Thoracic aorta (tissue), 2 donors: ENCODE measurements at places on chromosomes 6 and 20.

- H3K27me3 ChIP-seq, result no peaks in the 10 kb centered on the region
- no peaks in the 10 kb centered on the region for H3K36me3 ChIP-seq
- H3K4me3 ChIP-seq, result no peak overlapping the region
- no peaks in the 10 kb centered on the region for H3K4me1 ChIP-seq
- no peak overlapping the region for H3K27ac ChIP-seq
Observed at GRCh38 chr6:166197361-166197760, 29.7 kb upstream of the TBXT start.

DNA sequence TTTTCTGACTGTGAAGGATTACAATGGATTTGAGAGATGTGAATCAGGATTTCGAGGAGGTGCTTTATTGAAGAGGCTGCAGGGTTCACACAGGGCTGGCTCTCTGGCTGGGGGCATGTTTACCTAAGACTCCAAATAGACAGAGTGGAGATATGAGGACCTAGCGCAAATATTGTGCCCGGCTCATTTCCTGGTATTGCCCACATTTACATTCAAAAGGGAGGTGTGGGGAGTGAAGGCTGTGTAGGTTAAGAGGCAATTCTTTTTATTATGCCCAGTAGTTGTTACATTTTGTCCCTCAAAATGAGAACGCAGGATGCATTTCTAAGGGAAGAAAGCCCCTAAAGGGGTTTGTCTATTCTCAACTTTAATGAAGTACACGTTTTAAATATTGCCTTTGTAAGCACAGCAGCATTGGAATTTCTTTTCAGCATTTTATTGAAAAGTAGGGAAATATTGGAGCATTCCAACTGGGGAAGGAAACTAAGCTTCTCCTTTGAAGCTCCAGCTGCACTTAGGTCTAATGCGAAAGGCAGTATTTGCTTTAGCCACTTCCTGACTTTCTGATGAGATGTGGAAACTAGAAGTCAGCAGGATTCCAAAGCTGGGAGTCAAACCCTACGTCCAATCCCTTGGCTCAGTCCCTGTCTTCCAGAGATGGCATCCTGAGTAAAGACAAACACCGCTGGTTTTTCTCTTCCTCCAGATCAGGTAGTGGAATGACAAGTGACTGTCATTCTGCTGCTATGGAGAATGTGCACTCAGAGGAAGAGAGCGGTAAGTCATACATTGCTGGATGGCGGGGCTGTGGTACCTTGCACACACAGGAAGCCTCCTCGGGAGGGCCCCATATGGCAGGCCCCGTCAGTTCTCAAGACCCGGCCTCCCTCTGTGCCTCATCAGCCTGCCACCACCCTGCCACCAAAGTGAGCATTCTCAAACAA is 70.7 kb downstream of the MYB start:
- H3K36me3 ChIP-seq, result no peaks in the 10 kb centered on the region
- no peaks in the 10 kb centered on the region for H3K4me1 ChIP-seq
- no peaks in the 10 kb centered on the region for H3K27me3 ChIP-seq

- H3K27me3 ChIP-seq, result no peaks in the 10 kb centered on the region
- DNase-seq, result no peak
- H3K4me3 ChIP-seq, result peak overlapping the region; percentile 79
- H3K27ac ChIP-seq, result no peak overlapping the region
- H3K36me3 ChIP-seq, result no peaks in the 10 kb centered on the region
Observed at GRCh38 chr20:35600993-35601973, 14.3 kb upstream of the SPAG4 start.

DNA sequence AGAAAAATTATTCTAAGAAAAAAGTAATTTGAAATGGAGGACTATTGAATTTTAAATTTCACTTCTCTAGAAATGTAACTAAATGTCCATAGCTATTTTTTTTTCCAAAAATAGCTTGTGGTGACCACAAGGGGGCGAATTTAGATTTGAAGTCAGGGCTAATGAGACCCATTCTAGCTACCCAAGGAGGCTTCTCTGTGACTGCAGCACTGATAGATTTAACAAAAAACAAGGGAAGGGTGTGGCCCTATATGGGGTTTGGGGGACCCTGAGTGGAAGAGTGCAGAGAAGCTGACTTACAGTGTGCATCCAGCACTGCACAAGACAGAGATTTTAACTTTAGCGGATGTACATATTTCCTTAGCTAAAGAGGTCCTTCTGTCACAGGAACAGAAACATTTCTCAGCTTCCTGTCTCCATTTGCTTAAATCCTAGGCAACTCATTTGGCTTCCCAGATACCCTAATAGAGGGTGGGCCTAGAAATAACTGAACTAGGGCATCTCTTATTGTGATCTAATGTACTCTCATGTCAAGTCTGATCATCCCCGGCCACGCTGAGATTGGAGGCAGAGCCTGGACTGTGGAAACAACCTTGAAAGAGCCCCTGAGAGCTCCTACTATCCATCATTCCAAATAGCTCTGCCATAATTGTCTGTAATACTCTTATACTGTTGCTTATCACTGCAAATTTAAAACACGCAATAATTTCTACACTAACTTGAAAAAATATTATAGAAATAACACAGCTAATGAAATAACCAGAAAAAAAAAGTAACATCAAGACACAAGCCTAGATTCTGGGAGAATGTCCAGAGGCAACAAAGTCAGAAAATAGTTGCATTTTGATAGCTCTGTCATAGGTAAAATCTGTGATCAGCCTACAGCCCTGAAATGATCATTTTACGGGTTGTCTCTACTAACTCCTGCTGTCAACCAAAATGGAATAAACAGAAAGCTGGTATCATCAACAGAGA is 93.6 kb downstream of the SNAP91 start:
- no peak overlapping the region for H3K4me3 ChIP-seq
- no peaks in the 10 kb centered on the region for H3K27me3 ChIP-seq
- DNase-seq, result no peak
- no peaks in the 10 kb centered on the region for H3K4me1 ChIP-seq
- H3K36me3 ChIP-seq, result no peaks in the 10 kb centered on the region
- H3K27ac ChIP-seq, result no peak overlapping the region
